ENCODE measurements at places on chromosomes 2 and 18.

DNA sequence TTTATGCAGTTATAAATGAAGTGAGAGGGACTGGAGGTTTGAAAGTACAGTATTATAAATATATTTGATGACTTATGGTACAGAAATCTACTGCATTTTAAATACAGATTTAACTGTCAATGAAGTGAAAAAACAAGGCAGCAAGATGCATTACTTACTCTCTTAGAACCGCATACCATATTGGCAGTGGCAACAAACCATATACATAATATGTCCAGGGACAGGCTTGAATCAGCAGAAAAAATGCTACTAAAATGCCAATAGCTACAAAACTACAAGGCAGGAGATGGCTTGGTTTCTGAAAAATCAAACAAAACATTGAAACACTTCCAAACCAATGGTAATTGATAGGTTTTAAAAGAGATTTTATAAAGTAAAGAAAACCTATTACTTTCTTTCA, 77.2 kb downstream of the PIGN start:
- H3K27ac ChIP-seq, result no peak overlapping the region
- H3K36me3 ChIP-seq, result no peaks in the 10 kb centered on the region
- no peak overlapping the region for H3K4me3 ChIP-seq
- no peaks in the 10 kb centered on the region for H3K27me3 ChIP-seq
- no peak for DNase-seq

DNA sequence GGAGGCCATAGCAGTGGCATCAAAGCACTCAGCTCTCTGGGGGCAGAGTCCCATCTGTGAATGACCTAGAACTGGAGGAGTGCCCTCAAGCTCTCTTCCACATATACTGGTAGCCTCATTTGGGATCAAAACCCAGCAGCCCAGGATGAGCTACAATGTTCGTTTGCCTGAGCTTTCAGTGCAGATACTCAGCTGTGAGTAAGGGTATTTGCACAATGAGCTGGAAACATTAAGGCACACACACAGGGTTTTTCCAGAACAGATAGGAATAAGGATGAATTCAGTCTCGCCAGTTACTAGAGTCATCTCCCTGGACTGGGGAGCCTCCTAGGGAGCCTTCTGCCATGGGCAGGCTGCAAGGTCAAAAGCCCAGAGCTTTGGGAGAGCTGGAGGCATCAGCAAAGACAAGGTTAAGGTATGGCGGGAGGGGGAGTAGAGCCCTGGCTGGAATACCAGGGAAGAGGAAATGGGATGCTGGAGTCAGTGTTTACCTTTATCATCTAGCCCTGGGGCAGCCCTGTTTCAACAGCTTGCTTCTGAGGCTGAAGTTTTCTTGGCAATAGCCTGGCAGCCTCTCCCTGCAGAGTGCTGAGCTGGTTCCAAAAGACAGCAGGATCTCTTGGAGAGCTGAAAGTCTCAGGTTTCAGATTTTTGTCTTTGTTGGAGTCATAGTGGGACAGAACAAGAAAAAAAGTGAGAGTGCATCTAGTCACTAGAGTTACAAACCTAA, 187.7 kb downstream of the LOXHD1 start:
- no peaks in the 10 kb centered on the region for H3K27me3 ChIP-seq
- no peaks in the 10 kb centered on the region for H3K36me3 ChIP-seq
- H3K4me3 ChIP-seq, result no peak overlapping the region
- peaks cover 3% of the 10 kb centered on the region for H3K4me1 ChIP-seq
- peak; percentile 78 for DNase-seq

GRCh38 chr2:230931556-230932231, 6.7 kb upstream of the GPR55 start:
- H3K36me3 ChIP-seq, result no peaks in the 10 kb centered on the region
- H3K4me3 ChIP-seq, result no peak overlapping the region
- no peak for DNase-seq
- H3K27ac ChIP-seq, result no peak overlapping the region
- H3K27me3 ChIP-seq, result no peaks in the 10 kb centered on the region
- no peaks in the 10 kb centered on the region for H3K4me1 ChIP-seq

DNA sequence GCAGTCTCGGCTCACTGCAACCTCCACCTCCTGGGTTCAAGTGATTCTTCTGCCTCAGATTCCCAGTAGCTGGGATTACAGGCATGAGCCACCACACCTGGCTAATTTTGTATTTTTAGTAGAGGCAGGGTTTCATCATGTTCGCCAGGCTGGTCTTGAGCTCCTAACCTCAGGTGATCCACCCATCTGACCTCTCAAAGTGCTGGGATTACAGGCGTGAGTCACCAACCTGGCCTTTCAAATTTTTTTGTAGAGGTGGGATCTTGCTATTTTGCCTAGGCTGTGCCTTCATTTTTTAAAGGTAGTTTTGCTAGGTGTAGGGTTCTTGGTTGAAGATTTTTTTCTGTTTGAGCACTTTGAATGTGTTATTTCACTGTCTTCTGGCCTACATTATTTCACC, 6.2 kb downstream of the HAUS1 start:
- H3K36me3 ChIP-seq, result no peaks in the 10 kb centered on the region
- no peaks in the 10 kb centered on the region for H3K27me3 ChIP-seq
- no peak for DNase-seq
- no peaks in the 10 kb centered on the region for H3K4me1 ChIP-seq

DNA sequence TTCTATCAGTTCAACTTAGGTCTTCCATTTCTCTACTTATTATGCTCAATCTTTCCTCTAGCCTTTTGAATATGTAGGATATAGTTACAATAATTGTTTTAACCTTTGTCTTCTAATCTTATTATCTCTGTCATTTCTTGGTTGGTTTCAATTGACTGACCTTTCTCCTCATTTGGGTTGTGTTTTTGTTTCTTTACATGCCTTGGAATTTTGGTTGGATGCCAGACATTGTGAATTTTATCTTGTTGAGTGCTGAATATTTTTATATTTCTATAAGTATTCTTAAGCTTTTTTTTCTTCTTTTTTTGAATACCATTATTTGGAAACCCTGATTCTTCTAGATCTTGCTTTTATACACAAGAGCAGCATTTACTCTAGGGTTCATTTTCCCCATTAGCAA, 30.7 kb upstream of the TMEM247 start:
- H3K4me3 ChIP-seq, result no peak overlapping the region
- H3K4me1 ChIP-seq, result no peaks in the 10 kb centered on the region
- H3K27ac ChIP-seq, result no peak overlapping the region
- H3K36me3 ChIP-seq, result no peaks in the 10 kb centered on the region

- H3K4me3 ChIP-seq, result no peak overlapping the region
- H3K4me1 ChIP-seq, result no peaks in the 10 kb centered on the region
- no peaks in the 10 kb centered on the region for H3K36me3 ChIP-seq
These were observed 82.7 kb downstream of the LONRF2 start for GRCh38 chr2:100239486-100240210.

GRCh38 chr2:32993005-32993539, 46.3 kb downstream of the LTBP1 start:
- no peak for DNase-seq
- H3K27ac ChIP-seq, result no peak overlapping the region
- H3K4me1 ChIP-seq, result no peaks in the 10 kb centered on the region
- H3K4me3 ChIP-seq, result no peak overlapping the region
- no peaks in the 10 kb centered on the region for H3K36me3 ChIP-seq

- H3K27me3 ChIP-seq, result no peaks in the 10 kb centered on the region
- H3K36me3 ChIP-seq, result no peaks in the 10 kb centered on the region
- no peaks in the 10 kb centered on the region for H3K4me1 ChIP-seq
These were observed 321.8 kb upstream of the SPRED2 start for GRCh38 chr2:65754219-65754618.

DNA sequence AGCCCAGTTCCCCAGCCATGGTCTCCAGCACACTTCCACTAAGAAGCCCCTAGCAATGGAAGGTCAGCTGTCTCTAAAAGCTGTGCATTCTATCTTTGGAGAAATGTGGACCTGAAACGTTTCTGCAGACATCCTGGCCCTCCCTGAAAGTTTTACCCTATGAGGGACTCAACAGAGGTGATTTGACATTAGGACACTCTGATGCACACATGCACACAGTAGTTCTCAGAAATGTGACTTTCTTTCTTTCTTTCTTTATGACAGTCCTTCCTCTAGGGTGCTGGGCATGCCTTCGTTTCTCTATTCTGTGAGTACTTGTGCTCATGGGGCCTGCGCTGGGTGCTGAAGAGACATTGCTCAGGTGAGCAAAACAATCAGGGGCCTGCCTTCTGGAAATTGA, 857.3 kb downstream of the RNF144A start:
- H3K4me3 ChIP-seq, result no peak overlapping the region
- DNase-seq, result no peak
- H3K27me3 ChIP-seq, result no peaks in the 10 kb centered on the region
- no peaks in the 10 kb centered on the region for H3K36me3 ChIP-seq
- H3K27ac ChIP-seq, result peak overlapping the region; percentile 89

GRCh38 chr2:196328088-196328680, 156.8 kb upstream of the STK17B start:
- DNase-seq, result no peak
- no peaks in the 10 kb centered on the region for H3K36me3 ChIP-seq
- no peaks in the 10 kb centered on the region for H3K4me1 ChIP-seq
- H3K27ac ChIP-seq, result no peak overlapping the region

- H3K27ac ChIP-seq, result no peak overlapping the region
- H3K27me3 ChIP-seq, result no peaks in the 10 kb centered on the region
- DNase-seq, result peak; percentile 74
- no peaks in the 10 kb centered on the region for H3K4me1 ChIP-seq
These were observed 34.2 kb upstream of the EN1 start for GRCh38 chr2:118881490-118882129.

DNA sequence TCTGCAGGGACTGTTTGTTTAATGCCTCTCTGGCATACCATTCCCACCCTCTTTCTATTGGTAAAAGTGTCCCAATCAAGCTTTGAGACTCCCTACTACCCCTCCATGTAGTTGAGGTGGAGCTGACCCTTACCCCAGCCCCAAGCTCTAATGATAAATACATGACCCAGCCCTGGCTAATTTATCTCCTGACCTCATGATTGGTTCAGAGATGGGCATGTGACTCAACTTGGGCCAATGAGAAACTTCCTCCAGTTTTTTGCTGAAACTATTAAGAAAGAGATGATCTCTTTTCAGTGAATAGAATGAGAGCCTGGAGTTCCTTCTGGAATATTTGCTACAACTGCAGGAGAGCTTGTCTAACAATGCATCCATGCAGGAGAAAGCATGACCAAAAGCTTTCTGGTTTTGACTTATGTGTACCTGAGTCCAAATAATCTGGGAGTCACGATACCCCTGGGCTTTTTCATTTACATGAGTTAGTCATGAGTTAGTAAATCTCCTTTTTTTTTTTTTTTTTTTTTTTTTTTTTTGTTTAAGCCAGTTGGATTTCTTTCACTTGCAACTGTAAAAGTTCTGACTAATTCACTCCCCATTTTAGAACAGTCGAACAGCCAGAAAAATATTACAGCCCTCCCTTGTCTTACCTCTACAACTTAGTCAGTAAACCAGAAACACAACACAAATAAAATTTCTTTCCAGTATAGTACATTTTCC, 66.5 kb upstream of the TLK1 start:
- no peak for DNase-seq
- no peaks in the 10 kb centered on the region for H3K36me3 ChIP-seq
- H3K27ac ChIP-seq, result no peak overlapping the region
- no peaks in the 10 kb centered on the region for H3K27me3 ChIP-seq

DNA sequence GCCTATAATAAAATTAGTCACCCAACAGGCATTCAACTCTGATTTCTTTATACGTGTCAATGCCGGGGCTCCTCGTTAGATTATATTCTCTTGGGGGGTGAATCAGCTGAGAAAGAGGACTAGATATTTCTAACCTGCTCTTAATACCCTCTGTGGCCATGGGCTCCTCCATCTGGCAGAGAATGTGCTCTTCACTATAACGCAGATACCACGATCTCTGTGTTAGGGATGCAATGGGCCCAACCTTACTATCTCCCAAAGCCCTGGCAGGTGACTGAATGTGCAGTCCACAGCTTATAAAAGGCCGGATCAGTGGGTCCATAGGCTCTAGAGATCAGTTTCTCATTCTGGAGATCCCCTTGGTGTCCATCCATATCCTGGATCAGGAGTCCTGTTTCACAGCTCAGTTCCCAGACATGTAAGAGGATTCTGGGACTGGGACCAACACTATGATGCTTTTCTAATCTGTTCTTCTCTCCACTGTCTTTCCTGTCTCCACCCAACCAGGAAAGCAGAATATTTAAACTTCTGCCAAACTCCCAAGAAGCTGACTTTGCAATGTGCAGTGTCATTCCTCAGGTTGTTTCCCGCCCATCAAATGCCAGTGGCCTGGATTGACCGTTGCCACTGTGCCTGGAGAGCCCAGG, 71.4 kb upstream of the CELF4 start:
- no peak overlapping the region for H3K27ac ChIP-seq
- H3K4me1 ChIP-seq, result no peaks in the 10 kb centered on the region
- no peak overlapping the region for H3K4me3 ChIP-seq
- H3K27me3 ChIP-seq, result no peaks in the 10 kb centered on the region
- no peak for DNase-seq

DNA sequence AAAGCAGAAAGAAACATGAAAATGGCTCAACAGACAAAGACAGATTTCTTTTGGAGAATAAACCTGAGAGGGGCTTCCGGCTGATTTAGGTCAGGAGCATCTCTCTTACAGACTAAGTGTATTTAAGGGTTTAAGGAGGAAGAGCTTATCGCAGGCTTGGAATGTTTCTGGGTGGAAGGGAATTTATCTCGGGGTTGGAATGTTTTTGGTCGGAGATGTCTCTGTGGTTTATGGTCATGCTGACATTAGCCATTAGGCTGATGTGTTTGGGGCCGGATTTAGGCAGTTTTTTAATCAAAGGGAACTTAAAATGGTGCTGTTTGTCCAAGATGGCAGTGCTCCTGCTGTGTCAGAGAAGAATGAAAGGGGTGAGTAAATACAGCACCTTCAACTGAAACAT, 14.4 kb upstream of the PSMA8 start:
- no peak overlapping the region for H3K27ac ChIP-seq
- DNase-seq, result no peak
- no peaks in the 10 kb centered on the region for H3K36me3 ChIP-seq
- no peaks in the 10 kb centered on the region for H3K4me1 ChIP-seq
- H3K27me3 ChIP-seq, result no peaks in the 10 kb centered on the region
- H3K4me3 ChIP-seq, result no peak overlapping the region

DNA sequence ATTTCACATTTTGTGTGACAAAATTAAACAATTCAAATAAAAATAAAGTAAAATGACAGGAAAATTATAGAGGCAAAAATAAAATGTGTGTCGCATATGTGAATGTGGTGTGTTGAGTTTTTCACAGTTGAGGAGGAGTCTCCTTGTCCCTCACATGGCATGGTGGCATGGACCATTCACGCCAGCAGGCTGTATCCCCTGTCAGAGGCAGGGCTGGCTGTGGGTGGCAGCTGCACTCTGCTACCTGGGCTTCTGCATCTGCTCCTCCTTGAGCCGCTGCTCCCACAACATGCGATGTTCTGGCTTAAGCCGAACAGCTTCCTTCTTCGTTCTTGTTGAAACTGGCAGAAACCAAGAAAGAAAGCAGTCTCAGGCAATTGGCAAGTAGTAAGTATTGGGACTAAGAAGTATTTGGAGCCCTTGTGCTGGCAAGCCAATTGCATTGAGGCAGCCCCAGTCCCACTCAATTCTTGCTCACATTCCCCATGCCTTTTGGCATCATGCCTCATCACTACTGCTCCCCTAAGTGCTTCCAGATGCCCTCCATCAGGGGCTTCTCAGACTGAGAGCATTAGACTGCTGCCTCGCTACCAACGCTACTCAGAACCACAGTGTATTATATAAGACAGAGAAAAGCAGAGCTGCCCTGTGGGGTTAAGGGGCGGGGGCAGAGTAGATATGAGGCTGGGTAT, 177.9 kb upstream of the NABP1 start:
- DNase-seq, result no peak
- peaks cover 6% of the 10 kb centered on the region for H3K4me1 ChIP-seq
- H3K27ac ChIP-seq, result peak overlapping the region; percentile 65
- no peaks in the 10 kb centered on the region for H3K36me3 ChIP-seq
